HuH-7.5 (cell line): ENCODE measurements at places on chromosomes 4 and X.

- no peak for DNase-seq
These were observed 46.1 kb downstream of the DCX start for GRCh38 chrX:111365770-111366325.

DNA sequence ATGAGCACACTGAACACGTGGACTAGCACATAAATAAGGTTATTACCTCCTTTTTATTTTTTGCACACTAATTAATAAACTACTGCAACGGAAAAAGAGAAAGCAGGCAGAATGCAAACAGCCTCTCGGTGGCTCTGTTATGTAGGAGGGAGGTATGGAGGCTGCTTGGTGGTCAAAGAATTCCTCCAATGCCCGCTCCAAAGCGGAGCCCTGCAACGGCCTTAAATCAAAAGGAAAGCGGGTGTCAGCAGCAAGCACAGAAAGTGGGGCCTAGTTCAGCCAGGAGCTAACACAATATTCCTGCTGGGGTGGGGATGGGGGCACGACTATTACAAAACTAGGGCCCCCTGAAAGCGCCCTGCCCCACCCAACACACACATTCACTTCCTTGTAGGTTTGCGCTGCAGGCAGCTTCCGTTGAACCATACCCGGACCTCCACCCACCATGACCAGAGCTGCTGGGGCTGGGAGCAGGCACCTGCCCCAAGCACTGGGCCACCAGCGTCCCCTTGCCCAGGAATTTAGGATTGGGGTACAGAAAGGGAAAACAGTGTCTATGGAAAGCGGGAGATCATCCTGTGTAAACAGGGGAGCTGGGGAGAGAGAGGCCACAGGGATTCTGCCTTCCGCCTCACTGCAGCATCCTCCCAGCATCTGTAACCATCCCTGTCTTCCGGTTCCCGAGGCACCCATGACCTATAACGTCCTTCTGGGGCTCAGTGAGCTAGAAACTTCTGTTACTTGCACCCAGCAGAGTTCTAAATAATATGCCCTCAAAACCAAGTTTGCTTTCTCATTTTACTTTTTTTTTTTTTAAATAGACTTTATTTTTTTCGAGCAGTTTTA lies 57.1 kb upstream of the DDX3X start:
- DNase-seq, result no peak

DNA sequence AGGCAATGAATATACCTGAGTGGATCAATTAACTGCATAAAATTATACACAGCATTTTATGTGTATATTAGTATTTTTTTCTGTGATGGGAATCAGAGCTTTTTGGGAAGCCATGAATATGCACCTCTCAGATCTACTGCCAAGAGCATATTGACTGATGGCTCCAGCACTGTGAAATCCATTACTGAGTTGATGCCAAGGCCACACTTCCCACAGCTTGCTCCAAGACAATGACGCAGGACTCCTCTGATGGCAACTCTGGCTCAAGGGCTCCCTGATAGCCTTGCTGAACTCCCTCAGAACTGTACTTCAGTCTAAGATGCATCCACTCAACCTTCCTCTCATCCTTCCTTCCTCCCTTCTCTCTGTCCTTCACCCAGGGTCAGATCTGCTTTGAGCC lies 82.7 kb downstream of the OTC start:
- no peak for DNase-seq

GRCh38 chrX:148681605-148682004 lies 181.2 kb downstream of the AFF2 start:
- DNase-seq, result no peak

DNA sequence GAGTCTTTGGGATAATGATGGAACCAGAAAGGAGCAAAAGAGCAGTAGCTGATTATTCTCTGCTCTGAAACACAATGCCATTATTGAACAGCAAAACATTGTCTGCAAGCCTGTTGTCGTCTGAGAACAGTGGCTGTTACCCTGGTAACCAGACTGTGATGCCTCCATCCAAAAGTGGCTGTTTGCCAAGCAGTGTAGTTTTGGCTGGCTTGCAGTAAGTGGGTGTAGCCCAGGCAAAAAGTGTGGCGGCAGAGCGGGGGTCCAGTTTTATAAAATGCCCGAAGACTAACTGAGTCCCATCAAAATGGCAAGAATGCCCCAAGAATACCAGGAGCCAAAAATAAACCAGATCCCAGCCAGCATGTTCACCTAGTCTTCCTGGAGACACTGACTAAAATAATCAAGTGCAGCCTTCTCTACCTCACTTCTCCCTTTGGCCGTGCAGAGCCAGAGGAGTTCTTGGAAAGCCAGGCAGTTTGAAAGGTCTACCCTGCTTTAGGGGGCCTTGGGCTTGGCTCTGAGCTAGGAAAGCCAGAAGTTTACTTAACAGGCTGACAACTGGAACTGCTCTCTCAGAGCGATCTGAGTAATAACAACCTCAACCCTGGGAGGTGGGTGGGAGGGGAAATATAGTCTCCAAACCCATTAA lies 2.6 kb downstream of the PLP1 start:
- DNase-seq, result no peak

DNA sequence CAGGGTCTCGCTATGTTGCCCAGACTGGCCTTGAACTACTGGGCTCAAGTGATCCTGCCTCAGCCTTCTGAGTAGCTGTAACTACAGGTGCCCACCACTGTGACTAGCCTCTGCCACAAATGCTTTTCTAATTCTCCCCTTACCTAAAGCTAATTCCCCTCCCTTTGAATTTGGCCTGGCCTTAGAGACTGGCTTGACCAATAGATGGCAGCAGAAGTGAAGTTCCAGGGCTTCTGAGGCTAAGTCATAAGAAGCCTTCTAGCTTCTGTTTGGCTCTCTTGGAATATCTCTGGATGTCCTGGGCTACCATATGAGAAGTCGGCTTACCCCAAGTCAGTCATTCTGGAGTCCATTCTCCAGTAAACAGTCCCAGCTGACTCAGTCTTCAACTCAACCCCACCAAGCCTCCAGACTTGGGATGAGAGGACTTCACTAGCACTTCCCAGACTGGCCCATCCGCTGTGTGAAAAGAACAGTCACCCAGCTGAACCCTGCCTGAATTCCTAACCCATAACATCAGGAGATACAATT lies 61.0 kb downstream of the HPRT1 start:
- no peak for DNase-seq

GRCh38 chr4:141375855-141376254 lies 155.2 kb downstream of the ZNF330 start:
- DNase-seq, result no peak

DNA sequence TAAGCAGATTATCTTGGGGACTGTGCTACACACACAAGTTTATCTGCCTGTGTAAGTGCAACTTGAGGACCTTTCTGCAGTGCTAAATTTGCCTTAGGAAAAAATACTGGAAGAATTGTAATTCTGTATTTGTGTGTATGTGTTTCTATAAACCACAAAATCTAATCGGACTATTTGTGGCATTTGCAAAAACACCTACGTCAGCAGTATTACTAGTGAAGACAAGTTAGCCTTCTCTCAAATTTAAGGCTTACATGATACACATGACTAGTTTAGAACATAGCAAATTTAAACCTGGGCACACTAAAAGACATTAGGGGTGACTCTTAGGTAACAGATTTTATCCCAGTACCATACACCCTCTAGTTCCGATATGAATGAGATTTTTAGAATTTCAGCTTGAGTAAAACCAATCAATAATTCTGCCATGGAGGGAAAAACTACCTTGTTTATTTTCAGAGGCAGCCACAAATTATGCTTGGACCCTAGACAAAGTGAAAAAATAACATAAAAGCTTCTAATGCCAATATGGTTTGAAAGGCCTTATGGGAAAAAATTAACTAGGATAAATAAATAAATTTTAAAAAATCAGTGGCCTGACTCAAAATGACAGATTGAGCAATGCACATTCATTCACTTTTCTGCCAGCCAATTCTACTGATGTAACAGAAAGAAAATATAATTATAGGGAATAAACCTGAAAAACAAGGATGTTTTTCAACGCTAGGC lies 176.4 kb downstream of the SNCA start:
- DNase-seq, result no peak

DNA sequence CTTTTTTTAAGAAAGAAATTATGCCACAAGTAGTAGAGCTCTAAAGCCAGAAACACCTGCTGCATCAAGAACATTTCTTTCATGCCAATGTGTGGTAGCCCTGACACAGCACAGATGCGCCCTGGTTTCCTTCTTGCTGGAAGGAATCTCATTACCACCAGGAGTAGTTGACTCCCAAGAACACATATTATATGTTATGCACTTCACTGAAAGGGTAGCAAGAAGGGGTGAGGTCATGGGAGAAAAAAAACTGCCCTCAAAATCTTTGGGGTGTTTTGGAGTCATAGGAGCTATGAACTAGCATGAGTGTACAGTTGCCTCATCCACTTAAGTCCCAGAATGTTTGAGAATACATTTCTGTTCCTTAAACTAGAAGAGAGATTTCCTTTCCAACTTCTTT lies 185.8 kb upstream of the C1QTNF7 start:
- no peak for DNase-seq

DNA sequence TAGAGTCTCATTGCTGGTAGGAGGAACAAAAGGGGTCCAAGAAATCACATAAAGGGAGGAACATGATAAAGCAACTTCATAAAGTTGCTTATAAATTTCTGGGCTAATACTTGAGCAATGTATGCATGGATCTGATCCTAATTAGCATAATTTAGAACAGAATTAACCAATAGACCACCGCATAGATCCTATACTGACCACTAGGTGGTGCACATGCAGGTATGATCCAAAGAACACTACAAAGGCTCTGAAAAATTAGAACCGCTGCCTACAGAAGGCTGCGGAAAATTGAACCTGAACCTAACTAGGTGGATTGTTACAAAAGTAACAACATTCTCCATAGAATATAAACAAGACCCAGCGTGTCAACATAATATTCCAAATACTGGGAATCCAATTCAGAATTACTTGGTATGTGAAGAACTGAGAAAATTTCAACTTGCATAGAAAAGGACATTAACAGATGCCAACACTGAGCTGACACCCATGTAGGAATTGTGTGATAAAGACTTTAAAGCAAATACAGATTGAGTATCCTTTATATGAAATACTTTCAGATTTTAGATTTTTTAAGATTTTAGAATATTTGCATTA lies 23.3 kb downstream of the BRCC3 start:
- DNase-seq, result peak; percentile 5

GRCh38 chr4:110636680-110637407 lies 14.0 kb upstream of the PITX2 start:
- DNase-seq, result peak; percentile 68

- no peak for DNase-seq
These were observed 152.7 kb downstream of the SOWAHB start for GRCh38 chr4:76745240-76745639.

DNA sequence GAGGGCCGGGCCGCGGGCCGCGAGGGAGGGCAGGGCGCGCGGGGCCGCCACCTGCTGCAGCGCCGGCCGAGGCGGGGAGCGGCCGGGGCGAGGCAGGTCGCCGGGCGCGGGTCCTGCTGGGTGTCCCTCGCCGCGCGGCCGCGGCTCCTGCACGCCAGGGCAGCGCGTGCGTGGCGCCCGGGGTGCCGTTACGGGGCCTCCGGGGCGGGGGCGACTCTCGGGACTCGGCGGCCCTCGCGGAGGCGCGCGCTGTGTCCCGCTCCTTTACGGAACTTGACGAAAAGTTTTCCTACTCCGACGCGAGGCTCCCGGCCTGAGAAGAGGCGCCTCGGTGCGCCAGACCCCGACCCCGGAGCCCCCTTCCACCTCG lies 329 bp downstream of the TBC1D14 start:
- no peak for DNase-seq

DNA sequence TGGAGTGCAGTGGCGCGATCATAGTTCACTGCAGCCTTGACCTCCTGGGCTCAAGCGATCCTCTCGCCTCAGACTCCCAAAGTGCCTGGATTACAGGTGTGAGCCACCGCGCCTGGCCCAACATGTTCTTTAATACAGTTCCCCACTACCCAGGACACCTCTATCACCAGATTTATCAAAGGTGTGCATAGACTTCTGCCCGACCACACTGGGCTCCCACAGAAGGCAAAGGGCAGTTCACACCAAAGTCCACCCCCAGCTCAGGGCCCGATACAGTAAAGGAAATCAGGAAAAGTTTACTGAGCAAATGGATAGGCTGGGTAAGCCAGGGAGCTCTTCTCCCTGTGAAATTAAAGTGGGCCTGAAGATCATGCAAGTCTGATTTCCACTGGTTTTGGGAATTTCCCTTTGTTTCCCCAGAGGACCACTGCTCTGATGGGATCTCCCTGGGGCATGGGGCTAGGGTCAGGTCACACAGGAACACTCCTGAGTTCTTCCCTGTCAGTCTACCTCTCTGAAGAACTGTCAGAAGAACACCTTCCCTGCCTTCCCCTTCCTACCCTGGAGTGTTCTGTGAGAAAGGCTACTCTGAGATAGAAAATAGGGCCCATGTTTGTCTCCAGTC lies 17.7 kb upstream of the PIM2 start:
- no peak for DNase-seq

DNA sequence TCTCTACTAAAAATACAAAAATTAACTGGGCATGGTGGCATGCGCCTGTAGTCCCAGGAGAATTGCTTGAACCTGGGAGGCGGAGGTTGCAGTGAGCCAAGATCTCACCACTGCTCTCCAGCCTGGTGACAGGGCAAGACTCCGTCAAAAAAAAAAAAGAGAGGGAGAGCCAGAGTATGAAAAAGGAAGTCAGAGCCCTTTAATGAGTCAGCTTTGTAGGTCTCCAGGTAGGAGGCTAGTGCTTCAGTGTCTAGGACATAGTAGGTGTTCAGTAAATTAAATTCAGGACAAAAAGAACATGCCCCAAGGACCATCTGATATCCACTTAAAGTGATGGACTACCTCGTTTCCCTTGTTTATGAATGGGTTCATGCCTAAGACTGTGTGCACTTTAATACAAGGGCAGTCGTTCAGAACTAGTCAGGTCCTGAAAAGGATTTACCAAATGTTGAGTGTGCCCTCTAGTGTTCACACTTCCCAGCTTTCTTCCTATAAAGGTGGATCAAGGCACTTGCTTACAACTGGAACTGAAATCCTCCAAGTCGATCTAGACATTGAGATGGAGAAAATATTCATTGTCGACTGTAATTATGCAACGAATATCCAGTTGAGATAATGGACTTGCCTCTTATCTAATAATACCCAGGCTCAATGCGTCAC lies 29.0 kb downstream of the F9 start:
- peak; percentile 2 for DNase-seq

- DNase-seq, result no peak
These were observed 22.9 kb upstream of the STPG2 start for GRCh38 chr4:98166025-98166730.
